ENCODE measurements at places on chromosomes 2 and 18.

DNA sequence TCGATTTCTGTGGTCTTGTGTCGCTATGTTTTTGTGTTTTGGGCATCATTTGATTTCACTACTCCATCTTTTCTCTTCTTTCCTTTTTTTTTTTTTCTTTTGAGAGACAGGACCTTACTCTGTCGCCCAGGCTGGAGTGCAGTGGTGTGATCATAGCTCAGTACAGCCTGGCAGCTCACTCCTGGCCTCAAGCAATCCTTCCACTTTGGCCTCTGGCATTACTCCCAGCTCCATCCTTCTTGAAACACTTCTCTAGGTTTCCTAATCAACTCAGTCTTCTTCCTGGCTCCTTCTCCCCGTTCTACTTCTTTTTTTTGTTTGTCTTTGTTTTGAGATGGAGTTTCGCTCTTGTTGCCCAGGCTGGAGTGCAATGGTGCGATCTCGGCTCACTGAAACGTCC lies 26.5 kb downstream of the TCF23 start:
- no peak for DNase-seq

DNA sequence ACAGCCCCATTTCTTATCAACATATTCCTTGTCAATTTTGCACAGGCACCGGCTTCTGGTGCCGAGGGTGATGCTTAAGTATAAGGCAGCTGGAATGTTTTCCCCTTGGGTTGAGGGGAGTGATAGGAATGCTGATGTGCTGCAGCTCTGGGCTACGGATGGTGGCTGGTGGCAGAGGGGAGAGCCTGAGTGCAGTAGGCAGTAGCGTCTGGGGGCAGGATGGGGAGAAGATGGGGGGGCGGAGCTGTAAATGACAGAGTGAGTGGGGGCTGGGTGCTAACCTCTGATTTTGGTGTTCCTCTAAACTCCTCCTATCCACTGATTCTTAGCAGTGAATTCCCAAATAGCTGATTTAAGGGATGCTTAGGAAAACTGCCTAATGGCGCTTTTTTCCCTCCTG lies 20.7 kb downstream of the TMEM178A start:
- no peak for DNase-seq

GRCh38 chr2:23480957-23481797 lies 96.2 kb downstream of the KLHL29 start:
- DNase-seq: no peak

DNA sequence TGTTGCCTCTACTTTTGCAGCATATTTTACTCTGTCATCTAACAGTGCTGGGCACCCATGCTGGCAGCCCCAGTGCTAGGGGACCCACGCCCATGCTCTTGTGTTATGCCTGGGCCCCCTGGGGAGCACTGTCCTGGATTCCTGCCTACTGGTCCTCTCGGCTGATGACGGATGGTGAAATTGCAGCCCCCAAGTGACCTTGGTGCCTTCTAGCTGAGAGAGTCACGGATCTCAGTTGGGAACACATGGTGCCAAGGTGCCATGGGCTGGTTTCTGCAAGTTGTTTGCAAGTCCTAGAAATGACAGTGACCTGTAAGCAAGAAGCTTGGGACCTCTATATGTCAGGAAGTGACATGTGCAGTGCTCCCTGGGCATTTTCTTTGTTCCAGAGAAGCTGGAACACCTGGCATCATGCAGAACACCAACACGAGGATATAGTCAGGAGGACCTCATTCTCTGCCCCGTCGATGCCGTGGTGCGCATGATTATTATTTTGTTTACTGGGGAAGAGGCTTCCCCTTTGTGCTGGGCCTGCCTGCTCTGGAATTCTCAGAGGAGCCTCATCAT lies 187.6 kb downstream of the LDLRAD4 start:
- no peak for DNase-seq
